ENCODE measurements at places on chromosomes 5 and 9.

DNA sequence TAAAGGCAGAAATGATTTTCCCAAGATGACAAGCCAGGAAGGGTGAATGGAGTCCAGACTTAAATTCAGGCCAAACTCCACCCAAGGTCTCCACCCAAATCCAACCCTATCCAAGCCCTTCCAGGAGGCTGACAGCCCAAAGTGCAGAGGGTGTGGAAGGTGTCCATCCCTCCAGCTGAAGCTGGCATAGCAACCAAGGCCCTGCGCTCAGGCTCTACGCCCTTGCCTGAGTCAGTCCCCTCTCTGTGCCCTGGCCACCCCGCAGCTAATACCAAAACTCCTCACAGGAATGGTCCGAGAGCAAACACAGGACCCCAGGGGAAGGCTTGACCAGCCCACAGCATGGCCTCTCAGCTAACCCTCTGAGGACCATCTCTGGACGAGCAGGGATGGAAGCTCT is 2.1 kb downstream of the SEPTIN8 start:
- DNase-seq, result no peak

DNA sequence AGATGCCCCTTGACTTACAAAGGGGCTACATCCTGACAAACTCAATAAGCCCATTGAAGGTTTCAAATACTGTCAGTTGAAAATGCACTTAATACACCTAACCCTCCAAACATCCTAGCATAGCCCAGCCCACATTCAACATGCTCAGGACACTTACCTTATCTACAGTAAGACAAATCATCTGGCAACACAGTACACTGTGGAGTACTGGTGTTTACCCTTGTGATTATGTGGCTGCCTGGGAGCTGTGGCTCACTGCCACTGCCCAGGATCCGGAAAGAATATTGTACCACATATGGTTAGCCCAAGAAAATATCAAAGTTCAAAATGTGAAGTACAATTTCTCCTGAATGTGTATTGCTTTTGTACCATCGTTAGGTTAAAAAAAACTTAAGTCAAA is 562.2 kb downstream of the HTR1A start:
- DNase-seq, result no peak

DNA sequence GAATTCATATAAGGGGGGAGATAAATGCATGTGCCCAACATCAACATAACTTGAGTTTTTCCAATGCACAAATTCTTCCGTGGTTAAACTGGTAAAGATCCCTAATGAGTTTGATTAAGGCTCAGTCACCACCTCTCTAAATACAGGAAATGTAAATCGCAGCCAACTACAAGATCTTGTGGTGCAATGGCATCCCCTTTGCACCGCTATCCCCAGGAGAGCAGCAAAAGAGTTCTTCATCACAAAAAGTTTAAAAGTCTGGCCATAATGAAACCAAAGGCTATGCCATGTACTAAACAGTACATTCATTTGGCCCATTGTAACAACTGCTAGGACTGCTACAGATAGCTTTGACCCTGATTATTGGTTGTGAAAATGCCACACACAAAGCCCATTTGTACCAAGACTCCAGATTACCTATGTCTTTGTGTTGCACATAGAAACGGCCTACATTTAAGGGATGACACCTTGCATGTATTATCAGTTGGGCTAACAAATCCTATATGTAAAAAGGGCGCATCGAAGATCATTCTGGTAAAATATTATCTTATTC is 44.5 kb downstream of the ZNF608 start:
- DNase-seq, result no peak

- peak; percentile 24 for DNase-seq
Measured at GRCh38 chr9:15416880-15417279, 5.8 kb upstream of the SNAPC3 start.

GRCh38 chr9:4207881-4208615 is 91.8 kb downstream of the GLIS3 start:
- no peak for DNase-seq

- no peak for DNase-seq
Measured at GRCh38 chr5:127586811-127587210, 62.1 kb upstream of the CTXN3 start.

DNA sequence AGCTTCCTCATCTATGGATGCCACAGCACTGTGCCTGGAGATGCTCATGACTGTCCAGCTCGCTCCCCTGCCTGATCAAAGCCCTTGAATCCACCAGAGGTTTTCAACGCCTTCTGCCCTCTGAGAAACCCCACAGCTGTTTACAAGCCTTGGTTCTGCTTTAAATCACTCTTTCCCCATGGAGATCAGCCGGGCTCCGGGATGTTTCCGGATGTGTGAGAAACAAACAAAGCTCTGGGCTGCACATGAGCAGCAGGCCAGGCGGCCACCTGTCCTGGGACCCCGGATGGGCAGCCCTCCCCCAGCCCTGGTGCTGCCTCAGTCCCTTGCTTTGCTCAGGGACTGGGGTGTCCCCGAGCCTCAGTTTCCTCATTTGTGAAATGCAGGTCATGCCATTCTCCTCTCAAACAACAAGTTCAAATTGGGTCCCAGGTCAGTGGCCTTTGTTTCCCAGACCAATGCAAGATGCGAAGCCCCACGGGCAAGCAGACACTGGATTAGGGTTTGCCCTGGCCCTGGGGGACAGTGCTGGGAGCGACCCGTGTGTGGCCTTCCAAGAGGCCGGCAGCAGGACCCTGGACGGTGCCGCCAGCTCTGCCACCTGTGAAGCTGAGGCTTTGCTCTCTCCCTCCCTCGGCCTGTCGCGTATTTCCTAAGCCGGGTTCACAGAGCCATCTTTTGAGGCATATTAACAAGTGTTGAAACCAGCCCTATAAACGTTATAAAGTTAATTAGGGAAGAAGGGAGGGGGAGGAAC is 42.4 kb upstream of the PHYKPL start:
- DNase-seq, result no peak

GRCh38 chr5:172959824-172960799 is 888 bp downstream of the RPL26L1 start:
- DNase-seq, result no peak

DNA sequence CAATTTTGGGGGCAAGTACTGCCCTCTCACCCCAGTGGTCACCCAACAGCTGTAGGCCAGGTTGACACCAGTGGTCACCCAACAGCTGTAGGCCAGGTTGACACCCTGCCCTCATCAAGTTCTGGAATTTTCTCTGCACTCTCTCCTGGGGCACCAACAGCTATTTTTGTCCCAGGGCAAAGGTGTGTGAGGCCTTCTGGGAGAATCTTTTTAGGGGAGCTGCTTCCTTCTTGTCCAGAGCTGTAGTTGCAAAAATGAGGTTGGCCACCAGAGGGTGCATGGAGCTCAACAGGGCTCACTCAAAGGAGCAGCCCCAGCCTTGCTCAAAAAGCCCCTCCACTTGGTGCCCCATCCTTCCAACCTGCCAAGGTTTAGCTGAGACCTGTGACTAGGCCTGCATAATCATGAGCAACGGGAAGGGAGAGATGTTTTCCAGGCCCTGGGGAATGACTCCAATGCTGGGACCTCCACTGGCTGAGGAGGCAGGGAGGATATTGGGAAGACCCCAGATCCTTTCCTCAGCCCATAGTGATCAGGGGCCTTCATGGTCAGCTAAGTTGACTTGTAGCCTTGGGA is 10.6 kb upstream of the P4HA2 start:
- DNase-seq, result no peak

DNA sequence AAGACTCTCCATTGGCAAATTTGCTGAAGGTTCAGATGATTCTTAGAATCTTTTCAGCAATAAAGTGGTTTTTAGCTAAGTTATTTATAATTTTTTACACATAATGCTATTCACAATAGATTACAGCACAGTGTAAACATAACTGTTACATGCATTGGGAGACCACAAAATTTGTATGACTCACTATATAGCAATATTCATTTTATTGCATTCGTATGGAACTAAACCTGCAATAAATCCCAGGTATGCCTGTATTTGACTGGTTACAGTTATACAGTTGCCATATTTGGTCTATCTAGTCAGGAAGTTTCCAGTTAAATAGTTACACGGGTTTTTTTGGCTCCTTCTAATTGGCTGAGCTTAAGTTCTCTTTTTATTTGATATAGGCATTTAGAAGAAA is 220.8 kb downstream of the MRPS30 start:
- no peak for DNase-seq

GRCh38 chr5:150319484-150319790 is 16.7 kb upstream of the ARSI start:
- DNase-seq, result no peak

- DNase-seq, result no peak
Measured at GRCh38 chr5:150033334-150033733, 32.8 kb downstream of the HMGXB3 start.

GRCh38 chr9:109989296-109989695 is 209.3 kb downstream of the PALM2AKAP2 start:
- no peak for DNase-seq

GRCh38 chr5:148912714-148913398 is 86.4 kb downstream of the ADRB2 start:
- no peak for DNase-seq

GRCh38 chr9:99140685-99141314 is 35.9 kb downstream of the TGFBR1 start:
- no peak for DNase-seq

GRCh38 chr5:117212866-117213265 is 638.2 kb upstream of the SEMA6A start:
- DNase-seq, result no peak

DNA sequence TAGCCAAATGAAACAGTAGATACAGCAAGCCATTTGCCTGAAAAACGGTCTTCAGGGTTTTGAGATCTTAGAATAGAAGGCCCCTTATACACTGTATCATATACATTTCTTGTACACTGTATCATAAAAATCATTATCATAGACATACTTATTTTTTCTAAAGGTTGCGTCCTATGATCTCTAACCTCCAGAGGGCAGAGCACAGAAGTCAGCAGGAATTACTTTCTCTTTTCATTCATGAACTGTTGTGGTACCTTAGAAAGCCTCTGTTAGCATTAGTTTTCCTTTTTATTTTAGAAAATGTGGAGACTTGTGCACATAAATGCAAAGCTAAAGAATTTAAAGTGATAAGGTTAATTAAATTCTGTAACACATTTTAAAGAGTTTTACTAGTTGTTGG is 115.4 kb downstream of the OXCT1 start:
- no peak for DNase-seq

DNA sequence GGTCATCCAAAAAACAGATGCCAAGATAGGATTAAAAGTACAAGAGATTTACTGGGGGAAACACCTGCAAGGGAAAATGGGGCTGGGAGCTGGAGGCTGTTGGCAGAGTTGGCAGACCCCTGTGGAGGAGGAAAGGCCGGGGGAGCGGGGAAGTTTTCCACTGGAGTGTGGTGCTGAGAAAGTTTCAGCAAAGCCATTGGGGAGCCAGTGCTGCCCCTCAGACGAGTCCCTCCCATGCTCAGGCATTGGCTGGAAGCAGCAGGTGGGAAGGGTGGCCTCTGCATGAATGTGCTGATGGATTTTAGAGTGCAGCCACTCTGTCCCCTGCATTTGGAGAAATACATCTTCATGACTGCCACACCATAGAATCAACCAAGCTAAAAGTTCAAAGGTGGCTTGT is 52.8 kb downstream of the TTC1 start:
- DNase-seq, result no peak

- DNase-seq, result no peak
Measured at GRCh38 chr5:176446884-176447590, 1.1 kb upstream of the FAF2 start.

DNA sequence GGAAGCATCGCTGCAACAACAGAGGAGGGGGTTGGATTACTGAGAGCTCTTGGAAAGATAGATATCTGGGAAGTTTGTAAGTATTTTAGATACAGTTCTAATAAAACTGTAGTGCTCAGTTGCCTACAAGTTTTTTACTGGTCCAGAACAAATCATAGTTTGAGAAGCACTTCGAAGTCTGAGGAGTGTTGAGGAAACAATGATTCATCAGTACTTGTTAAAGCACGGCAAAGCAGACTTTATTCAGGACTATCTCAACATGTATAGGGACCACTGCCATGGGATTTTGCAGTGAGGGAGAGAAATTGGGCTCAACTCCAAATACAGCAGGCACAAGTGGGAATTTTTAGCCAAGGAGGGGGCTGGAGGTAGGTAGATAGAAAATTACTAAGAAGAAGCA is 25.3 kb upstream of the RECK start:
- no peak for DNase-seq

DNA sequence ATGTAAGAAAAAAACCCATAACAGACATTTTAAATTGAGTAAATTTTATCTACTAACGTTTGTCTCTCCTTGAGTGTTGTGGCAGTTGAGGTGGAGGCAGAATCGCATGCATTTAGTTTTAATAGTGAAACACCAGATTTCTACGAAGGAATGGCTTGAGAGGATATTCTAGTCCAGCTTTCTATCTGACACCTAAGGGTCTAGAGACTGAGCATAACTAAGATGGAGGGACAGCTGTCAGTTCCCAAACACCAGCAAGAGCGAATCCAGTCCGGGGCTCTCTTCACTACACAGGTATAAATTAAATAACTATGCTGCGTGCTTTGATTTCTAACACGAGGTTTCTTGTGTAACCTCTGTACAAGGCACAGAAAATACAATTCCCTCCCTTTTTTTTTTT is 1.4 kb downstream of the NCBP1 start:
- DNase-seq, result no peak

- DNase-seq, result no peak
Measured at GRCh38 chr5:155732587-155733376, 594.2 kb upstream of the SGCD start.

DNA sequence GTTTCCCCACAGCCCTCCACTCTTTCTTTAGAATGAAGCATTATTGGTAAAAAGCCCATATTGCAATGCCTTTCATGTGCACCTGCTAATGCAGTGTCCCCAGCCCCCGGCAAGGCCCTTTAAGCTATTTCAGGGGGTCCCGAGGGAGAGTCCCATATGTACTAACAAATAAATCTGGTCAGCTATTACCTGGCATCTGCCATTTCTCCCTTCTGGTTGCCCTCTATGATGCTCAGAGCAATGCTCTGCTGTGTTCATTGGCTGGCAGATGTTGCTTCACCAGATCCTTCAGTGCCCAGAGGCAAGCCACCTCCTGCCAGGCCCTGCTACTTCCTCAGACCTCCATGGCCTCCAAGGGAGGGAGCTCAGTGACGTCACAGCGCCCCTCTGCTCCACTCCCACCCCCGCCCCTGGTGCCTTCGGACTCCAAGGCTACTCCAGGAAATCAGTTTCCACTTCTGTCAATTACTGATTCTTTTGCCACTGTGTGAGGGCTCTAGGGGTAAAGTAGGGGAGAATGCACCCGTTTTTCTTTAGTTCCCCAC is 201.1 kb upstream of the GLRA1 start:
- no peak for DNase-seq

DNA sequence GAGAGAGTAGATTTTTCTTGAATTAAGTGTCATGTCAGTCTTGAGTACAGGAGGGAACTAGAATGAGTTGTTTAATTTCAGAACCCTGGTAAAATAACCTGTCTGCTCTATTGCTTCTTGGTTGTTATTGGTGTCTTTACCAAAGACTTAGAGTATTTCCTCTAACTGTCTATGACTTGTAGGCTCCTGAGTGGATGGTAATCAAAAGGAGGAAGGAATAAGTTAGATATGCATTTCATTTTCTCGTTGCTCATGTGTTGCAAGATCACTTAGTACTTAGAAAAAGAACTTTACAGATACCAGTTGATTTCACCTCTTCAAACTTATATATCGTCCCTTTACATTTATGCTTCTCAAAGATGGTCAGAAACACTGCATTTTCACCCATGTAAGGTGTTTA is 31.1 kb downstream of the UHRF2 start:
- DNase-seq, result no peak
